Hypothalamus (tissue), 51 donors: ENCODE measurements at places on chromosomes 5 and 9.
A peak's percentile ranks its signal among the peaks of the same experiment; 100 is the strongest.

DNA sequence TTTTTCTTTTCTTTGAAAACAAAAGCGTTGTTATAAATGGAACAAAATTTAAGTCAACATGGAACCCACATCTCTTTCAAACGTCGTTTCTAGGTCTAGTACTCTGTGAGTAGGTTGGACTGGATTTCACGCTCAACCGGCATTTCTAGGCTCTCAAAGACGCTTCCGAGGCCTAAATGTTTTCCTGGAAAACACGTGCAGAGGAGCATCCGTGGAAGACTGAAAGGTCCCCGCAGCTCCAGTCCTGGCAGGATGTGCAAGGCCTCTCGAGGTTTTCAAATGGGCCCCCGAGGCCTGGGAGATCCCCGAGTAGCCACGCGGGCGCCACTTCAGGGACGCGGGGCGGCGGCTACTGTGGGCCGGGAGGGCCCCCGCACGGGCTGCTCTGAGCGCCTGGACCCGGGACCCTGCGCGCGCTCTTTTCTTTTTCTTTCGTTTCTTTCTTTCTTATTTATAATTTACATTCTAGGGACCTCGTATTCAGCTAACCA lies 4.2 kb upstream of the IRX2 start:
- DNase-seq: no peak

DNA sequence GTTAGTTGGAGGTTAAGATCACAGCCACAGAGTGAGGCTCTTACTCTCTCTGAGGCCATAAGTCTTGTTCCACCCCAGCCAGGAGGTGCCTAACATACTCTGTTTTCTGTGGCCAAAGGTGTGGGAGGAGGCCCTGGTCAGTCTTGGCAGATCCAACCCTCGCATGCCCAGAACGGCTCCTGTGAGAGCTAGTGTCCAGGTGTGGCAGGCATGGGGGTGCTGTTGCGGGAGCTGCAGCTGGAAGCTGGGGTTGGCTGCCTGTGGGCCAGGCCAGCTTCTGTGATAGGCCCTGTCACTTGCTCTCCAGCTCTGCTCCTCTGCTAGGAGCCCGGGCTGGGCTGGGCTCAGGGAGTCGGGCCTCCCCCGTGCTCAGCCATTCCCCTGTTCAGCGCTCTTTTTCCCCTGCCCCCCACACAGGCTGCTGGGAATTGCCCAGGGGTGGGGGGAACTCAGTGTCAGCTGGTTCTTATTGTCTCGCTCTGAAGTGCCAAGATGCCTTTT lies 31.6 kb downstream of the IER5L start:
- DNase-seq: no peak

DNA sequence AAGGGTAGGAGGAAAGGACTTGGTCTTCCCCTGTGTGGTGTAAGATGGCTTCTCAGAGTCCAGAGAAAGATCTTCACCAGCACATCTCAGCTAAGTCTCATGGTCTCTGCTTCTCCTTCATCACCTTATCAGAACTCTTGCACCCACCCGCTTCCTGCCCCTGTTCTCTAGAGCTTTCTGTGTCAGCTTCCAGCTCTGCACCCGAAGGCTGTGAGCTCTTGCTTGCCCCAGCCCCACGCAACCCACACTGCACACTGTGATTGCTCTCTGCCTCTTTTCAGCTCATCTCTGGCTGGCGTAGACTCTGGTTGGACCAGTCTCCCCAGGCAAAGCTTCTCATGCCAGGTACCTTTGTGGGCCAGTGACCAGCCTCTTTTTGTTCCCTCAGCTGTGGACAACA lies 93.2 kb upstream of the RAPGEF1 start:
- DNase-seq: no peak

GRCh38 chr9:126705767-126706697 lies 92.3 kb downstream of the LMX1B start:
- peak; percentile 28 for DNase-seq

- DNase-seq: no peak
These were observed 41.7 kb downstream of the RXRA start for GRCh38 chr9:134367791-134368490.

DNA sequence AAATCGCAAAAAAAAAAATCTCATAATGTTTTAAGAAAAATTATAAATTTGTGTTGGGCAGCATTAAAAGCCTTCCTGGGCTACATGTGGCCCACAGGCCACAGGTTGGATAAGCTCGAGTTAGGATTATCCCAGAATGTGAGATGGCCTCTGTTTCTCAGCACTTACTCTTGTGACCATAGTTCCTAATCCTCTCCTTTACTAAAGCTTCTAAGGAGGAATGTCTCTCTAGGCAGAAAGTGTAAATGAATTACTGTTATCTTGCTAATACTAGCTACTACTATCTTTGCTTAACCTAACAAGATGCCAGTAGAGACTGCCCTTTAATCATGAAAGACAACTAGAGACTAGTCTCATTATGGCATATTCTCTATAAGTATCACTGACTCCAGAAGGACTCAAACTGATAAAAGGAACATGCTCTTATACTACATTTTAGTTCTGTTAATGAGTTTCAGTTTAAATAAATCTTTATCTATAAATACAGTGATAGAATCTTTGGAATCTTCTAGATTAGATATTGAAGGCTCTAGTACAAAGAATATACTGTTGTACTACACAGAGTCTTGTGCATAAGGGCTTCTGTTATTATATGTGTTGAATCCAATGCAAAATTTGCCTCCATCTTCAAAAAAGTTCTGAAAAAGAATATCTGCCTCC lies 13.8 kb downstream of the INVS start:
- DNase-seq: no peak

DNA sequence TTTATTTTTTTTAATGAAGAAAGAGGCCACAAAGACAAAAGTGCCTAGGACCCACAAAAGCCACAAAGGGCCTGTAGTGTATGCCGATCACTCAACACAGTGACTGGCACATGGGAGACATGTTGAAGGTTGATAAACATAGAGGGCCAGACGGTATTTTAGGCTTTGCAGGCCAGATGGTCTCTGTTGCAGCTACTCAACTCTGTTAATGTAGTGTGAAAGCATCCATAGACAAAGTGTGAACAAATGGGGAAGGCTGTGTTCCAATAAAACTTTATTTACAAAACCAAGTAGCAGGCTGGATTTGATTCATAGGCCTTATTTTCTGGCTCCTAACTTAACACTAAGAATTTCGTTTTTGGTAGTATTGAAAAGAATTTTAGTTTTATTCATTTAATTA lies 139.9 kb downstream of the SGCD start:
- DNase-seq: no peak

DNA sequence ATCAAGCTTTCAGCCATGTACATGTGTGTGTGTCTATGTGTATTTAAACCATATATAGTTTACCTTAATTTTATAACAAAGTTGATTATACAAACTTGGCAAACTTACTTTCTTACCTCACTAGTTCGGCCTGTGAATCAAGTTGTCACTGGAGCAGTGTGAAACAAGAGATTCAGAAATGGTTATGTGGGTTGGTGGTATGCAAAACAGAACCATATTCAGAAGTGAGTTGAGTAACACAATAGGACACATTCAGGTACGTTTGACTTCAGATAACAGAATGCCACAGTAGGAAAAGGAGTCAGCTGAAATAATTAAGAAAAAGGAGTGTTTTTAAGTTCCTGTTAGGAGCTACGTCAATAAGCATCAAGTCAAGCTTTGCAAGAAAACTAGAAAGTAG lies 21.5 kb downstream of the XPA start:
- no peak for DNase-seq

DNA sequence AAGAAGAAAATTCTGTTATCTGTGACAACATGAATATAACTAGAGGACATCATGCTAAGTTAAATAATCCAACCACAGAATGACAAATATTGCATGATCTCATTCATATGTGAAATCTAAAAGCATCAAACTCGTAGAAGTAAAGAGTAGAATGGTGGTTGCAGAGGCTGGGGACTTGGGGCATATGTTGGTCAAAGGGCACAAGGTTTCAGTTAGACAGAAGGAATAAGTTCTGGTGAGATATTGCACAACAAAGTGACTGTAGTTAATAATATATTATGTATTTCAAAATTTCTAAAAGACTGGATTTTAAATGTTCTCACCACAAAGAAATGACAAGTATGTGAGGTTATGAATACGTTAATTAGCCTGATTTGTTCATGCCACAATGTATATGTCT lies 24.8 kb downstream of the GRIA1 start:
- no peak for DNase-seq

- no peak for DNase-seq
These were observed 889.4 kb upstream of the SEMA6A start for GRCh38 chr5:117463881-117464570.

GRCh38 chr9:81759680-81760215 lies 70.4 kb upstream of the TLE1 start:
- no peak for DNase-seq

- no peak for DNase-seq
These were observed 50.7 kb upstream of the FREM1 start for GRCh38 chr9:14960881-14961280.

DNA sequence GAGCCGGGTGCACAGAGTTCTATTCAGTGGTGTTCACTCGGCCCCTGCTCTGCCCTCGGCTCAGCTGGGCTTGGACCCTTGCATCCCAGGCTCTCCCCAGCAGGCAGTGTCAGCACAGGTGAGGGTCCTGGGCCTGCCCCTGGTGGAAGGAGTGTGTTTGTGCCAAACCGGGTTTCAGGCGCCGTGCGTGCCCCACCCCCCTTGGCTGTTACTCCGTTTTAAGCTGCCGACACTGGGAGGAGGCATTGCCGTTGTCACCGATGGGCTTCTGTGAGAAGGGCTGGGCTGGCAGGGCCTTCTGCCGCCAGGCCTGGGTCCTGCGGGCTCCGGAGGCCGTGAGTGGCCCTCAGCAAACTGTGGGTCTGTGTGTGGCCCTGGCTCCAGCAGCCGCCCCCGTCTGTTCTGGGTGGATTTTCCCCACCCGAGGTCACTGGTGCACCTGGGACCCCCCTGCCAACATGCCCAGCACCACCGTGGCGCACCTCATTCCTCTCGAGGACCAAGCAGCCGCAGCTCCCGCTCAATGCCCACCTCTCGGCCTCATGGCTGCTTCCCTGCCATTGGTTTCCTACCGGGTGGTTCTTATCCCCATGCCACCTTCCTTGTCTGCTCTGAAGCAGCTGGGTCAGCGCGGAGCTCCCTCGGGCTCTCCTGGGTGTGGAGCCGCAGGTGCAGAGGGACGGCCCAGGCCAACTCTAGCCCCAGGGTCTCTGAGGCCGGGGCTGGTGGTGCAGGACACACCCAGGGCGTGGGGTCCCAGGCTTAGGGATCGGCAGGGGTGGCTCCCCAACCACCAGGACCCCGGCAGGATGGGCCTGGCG lies 44.3 kb upstream of the EXOC3 start:
- DNase-seq: no peak

GRCh38 chr5:14364576-14365472 lies 216.8 kb upstream of the OTULINL start:
- no peak for DNase-seq

GRCh38 chr5:133199417-133200178 lies 147.8 kb downstream of the HSPA4 start:
- no peak for DNase-seq

GRCh38 chr5:39775797-39776365 lies 351.1 kb upstream of the DAB2 start:
- no peak for DNase-seq

GRCh38 chr5:122500245-122501088 lies 188.4 kb downstream of the SNCAIP start:
- peak; percentile 8 for DNase-seq

GRCh38 chr9:106084702-106085101 lies 390.4 kb downstream of the TMEM38B start:
- no peak for DNase-seq

DNA sequence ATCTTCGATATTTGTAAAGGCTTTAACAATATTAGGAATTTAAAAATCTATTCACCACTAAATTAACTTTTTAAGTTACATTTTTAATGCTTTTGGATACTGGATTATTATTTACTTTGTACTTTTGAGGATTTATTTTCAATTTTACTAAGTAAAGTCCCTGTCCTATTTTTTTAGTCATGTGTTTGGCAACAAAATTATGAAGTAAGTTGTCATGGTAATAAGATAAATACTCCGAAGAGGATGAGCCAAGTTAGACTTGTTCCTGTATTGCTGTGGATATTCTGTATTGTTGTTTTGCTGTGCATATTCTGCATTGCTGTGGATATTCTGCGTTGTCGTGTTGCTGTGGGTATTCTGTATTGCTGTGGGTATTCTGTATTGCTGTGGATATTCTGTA lies 210.1 kb downstream of the MTRR start:
- DNase-seq: no peak
